Astrocyte of the hippocampus (primary cell): ENCODE measurements at places on chromosomes 7 and 10.
A peak's percentile ranks its signal among the peaks of the same experiment; 100 is the strongest.

GRCh38 chr7:30750683-30751650 is 968 bp upstream of the INMT start:
- DNase-seq: peak; percentile 93

- DNase-seq: no peak
Measured at GRCh38 chr10:20954519-20954918, 57.4 kb upstream of the NEBL start.

- no peak for DNase-seq
Measured at GRCh38 chr10:109932391-109932790, 9.1 kb upstream of the XPNPEP1 start.

- DNase-seq: no peak
Measured at GRCh38 chr7:47537716-47538675, 43.9 kb downstream of the TNS3 start.

- DNase-seq: no peak
Measured at GRCh38 chr10:12489806-12490205, 140.5 kb downstream of the CAMK1D start.

- no peak for DNase-seq
Measured at GRCh38 chr10:102579328-102579727, 65.0 kb upstream of the TRIM8 start.

GRCh38 chr7:120278773-120279172 is 5.8 kb downstream of the KCND2 start:
- DNase-seq: no peak

GRCh38 chr10:4812046-4812445 is 14.0 kb upstream of the AKR1E2 start:
- no peak for DNase-seq

DNA sequence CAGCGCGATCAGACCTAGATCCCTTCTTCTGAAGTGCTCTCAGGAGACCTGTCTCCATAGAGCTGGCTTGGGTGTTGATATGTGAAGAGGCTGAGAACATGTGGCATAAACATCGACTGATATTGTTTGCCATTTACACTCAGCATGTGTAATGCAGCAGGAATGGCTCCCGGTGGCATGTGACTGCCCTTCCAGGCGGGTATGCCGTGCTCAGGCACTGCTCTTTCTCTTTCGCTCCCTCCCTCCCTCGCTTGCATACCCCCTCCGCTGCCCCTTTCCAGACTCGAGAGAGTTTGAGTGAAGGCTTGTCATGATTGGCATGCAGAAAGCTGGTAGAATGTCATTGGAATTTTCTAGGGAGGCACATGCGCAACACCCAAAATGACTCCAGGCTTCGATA is 107.3 kb upstream of the PDCD4 start:
- peak; percentile 26 for DNase-seq

- DNase-seq: no peak
Measured at GRCh38 chr10:72386916-72387586, 32.3 kb upstream of the DNAJB12 start.

- DNase-seq: no peak
Measured at GRCh38 chr10:43114088-43114742, 24.0 kb upstream of the CSGALNACT2 start.

GRCh38 chr10:97069576-97070362 is 116.0 kb downstream of the SLIT1 start:
- DNase-seq: no peak

DNA sequence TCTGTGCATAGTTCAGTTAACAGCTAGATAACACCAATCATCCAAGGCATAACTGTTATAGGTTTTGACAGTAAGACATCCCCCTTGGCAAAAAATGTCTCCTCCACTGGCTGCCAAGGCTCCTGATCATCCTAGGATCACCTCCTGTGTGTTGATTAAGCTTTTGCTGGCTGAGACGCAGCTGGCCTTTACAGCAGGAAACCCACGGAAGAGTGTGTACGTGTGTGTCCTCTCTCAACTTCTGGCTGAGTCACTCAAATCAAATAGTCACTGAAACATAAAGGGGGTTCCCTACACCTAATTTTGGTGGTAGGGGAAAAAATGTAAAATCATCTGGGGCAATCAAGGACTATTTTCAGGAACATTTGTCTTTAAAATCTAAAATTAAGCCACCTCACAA is 208.8 kb downstream of the CTNNA3 start:
- DNase-seq: no peak

DNA sequence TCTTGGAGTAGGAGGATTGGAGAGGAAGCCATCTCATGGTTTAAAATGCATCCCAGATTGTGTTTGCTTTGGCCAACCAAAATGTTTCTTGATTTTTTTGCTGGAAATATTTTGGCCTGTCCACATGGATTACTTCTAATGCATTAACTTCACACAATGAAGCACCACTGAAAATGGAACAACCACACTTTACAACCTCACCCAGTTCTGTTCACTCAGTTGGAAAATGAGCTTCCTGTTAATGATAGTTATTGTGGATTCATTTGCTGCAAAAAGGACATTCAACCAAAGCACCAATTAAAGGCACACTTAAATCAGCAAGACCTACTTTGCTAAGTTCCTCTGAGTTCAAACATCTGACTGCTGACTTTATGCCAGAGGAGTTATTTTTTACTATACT is 11.3 kb upstream of the A1CF start:
- peak; percentile 5 for DNase-seq

DNA sequence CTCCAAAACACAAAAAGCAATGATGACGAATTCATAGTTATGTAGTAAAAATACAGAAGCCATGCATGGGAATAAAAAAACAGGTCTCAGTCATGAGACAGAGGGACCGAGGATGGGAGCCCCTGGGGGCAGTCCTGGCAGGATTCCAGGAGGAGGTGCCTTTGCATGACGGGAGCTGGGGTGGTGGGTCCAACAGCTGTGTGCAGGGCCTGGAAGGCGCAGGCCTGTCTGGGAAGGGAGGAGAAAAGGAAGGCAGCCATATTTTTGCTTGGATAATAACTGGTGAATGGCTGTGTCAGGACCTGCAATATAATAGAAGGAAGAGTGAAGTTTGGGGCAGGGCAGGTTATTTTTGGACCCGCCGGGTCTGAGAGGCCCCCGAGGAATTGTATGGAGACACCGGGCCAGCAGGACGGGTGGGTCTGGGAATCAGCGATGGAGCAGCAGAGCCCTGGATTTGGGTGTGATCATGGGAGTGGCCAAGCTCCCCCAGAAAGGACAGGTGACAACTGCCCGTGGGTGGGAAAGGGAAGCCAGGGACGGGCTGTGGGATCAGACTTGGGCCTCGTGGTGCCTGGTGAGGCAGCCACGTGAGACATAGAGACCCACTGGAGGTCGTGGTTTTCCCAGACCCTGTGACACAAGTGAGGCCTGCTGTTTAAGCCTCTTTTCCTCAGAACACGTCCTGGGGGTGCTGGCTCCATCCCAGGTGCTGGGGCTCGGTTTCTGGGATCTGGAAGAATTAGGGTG is 2.9 kb upstream of the JAKMIP3 start:
- no peak for DNase-seq

GRCh38 chr10:121469797-121470606 is 128.2 kb downstream of the FGFR2 start:
- DNase-seq: no peak

DNA sequence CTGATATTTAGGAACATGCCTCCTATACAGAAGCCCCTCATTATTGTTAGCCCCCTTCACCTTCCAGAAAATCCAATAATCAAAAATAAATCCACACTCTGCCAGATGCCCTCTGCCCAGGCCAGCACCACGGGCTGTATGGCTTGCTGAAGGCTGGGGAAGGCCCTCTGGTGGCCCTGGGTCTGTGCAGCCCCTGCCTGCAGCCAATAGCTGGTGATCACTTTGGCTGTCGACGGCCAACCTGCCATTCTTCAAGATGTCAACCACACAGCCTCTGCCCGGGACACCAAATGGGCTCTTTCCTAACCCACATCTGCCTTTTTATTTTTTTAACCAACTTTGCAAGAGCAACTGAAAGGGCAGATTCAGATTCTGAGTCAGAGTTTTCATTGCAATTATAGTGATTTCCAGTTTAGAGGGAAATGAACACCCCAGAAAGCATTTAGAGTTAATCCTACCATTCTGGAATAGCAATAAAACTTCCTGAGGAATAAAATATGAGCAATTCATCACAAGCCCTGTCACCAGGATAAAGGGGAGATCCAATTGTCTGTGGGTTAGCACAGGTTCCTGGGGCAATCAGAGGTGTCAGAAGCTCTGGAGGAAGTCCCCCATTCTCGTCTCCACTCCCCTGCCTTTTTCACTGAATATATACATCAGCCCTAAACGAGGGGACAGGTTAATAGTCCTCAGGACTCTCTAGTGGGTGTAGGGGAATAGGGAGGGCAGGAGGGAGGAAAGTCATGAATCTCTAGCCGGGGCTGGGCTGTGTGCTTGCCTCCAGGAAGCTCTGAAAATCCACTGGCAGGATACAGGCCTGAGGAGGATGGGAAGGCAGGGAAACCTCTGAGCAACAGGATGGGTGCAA is 211.3 kb downstream of the GRID1 start:
- no peak for DNase-seq

DNA sequence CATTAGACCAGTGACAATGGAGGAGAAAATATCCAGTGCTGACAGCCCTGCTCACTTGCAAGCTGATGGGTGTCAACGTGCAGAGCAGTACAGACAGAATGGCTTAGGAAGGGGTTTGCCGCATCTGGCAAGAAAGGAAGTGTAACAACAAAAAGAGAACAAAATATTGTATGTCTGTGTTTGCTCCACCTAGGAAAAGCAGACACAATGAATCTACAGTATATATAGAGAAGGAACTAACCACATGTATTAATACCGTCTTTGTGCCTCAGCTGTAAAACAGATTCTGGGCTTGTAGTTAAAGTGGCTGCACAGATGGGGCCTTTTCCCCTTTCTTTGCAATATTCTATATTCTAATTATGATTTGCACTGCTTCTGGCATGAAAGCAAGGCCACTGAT is 281.1 kb upstream of the MEOX2 start:
- no peak for DNase-seq

- no peak for DNase-seq
Measured at GRCh38 chr10:69817078-69817581, 15.4 kb downstream of the COL13A1 start.

GRCh38 chr7:98464558-98464940 is 63.7 kb upstream of the BAIAP2L1 start:
- peak; percentile 7 for DNase-seq

GRCh38 chr7:36227223-36227622 is 74.2 kb downstream of the EEPD1 start:
- DNase-seq: peak; percentile 70

GRCh38 chr10:26881600-26882331 is 21.0 kb upstream of the ABI1 start:
- peak; percentile 72 for DNase-seq

DNA sequence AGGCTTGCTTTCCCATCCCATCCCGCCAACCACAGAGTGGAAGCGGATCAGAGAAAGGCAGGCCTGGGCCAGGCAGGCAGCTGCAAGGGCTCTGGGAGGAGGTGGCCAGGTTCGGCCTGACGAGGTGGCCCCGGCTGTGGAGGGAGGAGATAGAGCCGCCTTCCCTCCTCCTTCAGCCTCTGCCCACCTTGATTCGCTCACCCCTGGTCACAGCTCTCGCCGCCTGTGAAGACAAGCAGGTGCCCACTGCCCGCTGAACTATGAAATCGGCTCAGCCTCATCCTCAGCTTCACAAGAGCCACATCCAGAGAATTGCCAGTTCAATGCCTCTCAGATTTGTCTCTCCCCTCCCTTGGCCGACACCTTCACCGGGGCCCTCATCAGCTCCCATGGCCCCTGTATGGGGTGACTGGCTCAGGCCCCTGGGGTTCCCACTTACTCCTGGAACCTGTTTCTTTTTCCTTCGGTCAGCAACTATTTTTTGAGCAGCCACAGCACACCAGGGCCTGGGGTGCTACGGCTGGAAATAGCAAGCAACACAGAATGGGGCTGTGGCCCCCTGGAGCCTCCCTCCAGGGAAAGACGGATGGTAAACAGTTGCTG is 80.0 kb upstream of the CHST15 start:
- no peak for DNase-seq

GRCh38 chr10:87921931-87922688 is 58.7 kb downstream of the PTEN start:
- DNase-seq: no peak

DNA sequence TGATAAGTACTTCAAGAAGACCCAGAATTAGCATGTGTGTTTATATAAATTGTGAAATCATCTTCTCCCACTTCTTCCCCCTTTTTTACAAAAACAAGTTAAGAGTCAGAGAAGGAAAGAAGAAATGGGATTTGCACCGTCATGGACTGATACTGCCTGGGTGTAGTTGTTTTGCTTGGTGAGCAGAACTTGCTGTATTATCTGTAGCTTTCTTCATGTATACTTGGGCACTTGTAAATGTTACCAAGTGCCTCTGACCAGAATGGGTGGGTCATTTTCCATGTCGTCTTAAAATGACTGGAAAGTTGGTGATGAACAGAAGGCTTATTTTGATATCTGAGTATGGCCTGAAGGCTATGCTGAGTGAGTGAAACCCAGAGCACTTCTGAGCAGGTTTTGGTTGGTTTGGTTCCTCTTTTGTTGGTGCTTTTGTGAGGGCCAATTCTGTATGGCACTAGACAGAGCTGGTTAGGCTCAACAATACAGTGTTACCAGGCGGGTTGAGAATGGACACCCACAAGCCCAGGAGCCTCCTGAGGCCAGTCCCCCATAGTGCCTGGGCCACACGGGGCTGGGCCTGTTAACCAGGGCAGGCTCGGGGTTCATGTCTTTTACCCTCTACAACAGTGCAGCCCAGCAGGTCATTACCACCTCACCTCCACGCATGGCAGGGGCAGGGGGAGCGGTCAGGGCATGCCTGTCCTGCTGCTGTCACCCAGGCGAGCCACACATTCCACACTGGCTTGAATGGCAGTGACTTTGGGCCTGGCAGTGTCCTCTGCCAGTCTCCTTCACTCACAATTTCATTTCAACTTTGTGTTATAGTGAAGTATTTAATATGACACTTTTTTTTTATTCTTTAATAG is 115.1 kb downstream of the CCNY start:
- DNase-seq: no peak

DNA sequence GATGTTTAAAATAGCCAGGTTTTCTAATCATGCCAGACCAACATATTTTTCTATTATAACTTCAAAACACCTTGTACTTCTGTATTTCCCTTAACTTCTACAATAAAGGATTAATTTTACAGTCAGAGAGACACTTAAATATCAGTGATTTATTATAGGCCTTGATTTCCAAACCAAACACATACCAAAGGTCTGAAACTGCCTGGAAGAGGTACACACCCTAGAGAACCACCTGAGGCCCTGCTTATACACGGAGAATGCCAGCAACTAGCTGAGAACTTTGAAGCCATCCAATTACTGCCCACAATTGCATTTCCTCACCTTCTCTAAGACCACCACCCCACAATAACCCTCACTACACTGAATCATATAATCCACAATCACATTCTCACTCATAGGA is 4.9 kb downstream of the CCDC6 start:
- no peak for DNase-seq

- no peak for DNase-seq
Measured at GRCh38 chr10:14798636-14799035, 23.9 kb upstream of the FAM107B start.

DNA sequence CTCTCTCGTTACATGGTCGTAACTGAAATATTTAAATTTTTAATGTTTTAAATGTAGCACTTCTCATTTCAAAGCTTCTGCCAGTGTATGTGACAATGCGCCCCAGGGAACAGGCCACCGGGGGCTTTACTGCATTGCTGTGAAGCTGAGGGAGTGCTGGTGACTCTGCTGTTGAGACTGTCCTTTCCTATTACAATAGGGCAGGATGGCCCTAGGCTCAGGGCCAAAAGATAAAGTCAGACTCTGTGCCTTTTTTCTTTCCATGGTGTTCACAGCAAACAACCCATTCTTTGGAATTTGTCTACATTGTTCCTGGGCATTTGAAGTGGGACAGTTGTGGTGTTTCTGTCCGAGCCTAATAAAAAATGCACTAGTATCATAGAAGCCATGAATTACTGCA is 107.3 kb downstream of the GALNT11 start:
- no peak for DNase-seq
